ENCODE measurements at places on chromosomes 6 and 20.

GRCh38 chr6:87824958-87825491 is 123.0 kb upstream of the AKIRIN2 start:
- DNase-seq = no peak

DNA sequence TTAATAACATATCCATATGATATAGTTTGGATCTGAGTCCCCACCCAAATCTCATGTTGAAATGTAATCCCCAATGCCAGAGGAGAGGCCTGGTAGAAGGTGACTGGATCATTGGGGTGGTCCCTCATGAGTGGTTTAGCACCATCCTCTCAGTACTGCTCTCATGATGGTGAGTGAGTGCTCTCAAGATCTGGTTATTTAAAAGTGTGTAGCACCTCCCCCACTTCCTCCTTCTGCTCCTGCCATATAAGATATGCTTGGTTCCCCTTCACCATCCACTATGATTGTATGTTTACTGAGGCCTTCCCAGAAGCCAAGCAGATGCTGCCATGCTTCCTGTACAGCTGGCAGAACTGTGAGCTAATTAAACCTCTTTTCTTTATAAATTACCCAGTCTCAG is 22.9 kb downstream of the IRF4 start:
- DNase-seq = no peak

DNA sequence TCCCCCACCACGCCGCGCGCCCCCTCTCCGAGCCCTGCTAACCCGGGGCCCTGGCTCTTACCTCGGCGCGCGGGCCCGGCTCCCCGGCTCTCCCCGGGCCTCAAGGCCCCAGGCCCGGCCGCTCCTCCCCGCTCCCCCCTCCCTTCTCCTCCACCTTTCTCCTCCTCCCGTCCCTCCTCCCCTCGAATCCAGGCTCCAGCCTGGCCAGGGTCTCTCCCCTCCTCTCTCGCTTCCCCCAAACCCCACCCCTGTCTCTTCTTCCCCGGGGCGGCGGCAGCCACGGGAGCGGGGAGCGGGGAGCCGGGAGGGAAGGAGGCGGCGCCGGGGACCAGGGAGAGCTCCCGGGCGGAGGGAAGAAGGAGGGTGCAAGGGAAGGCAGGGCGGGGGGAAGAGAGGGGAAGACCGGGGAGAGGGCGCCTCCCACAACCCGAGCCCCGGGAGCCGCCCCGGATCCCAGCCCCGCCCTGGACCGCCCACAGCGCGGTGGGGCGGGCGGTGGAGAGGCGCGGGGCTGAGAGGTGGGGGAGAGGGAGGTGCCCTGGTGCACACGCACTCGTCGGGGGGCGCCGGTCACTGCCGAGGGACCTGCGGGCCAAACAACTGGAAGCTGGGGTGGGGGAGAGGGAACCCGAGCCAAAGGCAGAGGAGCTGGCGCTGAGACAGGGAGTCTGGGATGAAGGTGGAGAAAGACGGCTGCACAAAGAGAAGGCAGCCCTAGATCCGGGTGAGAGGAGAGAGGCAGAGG is at the start of gene GABBR1:
Gene GABBR1, minus strand, starts transcription at position 395 of the 745 bp plus-strand sequence. CDS start 798 bp downstream, outside the sequence.
- peak; percentile 90 for DNase-seq

GRCh38 chr6:111788379-111789276 is 84.6 kb downstream of the FYN start:
- DNase-seq = no peak

- no peak for DNase-seq
These were observed 165.8 kb downstream of the ZFAND3 start for GRCh38 chr6:37985355-37985754.

DNA sequence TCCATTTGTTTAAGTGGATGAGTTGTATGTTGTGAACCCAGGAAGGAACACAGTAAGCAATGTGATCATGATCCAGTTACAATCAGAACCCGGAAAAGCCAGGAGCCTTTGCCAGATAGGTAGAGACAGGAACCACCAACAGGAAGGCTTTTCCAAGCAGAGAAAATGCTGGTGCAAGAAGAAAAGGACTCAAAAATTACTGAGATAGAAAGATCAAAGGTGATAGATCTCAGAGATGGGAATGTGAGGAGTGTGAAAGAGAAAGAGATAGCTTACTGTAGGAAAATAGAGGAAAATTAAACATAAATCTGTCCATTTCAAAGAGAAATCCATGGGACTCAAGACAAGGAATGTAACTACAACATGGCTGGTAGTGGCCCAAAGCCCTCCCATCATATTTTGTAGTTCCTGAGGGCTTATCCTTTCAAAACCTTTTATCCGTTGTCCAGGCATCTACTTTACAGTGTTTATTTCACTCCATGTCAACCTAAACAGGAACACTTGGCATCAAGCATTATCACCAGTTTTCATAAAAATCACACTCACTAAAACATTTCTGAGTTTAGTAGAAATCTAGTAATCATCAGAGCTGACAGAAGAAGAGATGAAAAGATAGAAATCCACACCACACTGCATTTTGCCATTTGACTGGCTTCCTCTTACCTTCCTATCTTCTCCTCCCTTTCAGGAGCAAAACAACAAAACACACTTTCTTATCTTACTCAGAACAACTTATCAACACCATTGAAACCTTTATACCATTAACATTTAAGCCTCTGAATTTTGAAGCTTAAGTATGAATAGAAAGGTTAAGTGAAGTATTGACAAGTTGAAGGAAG is 44.5 kb upstream of the STXBP5 start:
- DNase-seq = no peak

DNA sequence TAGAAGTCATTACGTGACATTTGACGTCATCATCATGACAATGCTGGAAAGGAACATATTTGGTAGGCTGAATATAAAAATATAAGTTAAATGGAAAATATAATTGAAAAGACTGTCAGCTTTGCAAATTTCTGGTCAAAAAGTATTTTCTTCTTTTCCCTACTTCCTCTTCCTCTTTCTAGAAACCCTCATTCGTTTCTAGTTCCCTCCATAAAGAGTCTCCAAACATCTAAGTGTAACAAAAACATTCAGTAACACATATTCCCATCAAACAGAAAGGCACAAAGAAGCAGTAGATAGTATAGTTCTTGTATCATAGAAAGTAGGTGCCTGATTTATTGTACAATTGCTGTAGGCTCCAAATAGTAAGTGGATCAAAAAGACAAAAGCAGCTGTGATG is 150.8 kb upstream of the FAM83B start:
- DNase-seq = no peak

DNA sequence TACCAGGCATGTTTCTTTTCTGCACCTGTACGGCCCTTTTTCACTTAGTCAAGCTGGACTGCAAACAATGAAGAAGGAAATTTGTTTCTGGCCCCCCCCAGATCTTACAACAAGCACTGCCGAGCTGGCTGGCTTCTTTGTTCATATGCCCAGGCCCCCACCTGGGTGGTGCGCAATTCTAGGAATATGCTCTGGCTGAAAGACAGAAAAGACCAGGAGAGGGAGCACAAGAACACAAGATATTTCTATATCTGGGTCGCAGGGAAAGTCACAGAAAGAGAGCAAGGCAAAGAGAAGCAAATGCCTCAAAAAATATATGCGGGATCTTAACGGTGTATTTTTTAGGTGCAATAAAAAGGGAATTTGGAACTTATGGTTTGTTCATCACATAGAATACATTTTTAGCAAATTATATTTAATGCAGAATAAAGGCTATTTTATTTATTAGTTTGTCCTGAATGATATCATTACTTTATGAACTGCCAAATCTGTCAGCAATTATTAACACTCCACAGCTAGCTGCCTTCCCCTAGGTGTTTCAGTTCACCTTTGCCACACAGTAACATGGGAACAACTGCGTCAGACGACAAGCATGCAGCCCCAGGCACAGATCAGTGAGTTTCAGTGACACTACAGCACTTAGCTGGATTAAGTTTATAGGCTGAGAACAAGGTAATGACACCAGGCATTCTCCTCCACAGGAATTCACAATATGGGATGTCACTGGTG is 76.5 kb downstream of the GJA10 start:
- DNase-seq = peak; percentile 67

- DNase-seq = no peak
These were observed 19.2 kb downstream of the RNF182 start for GRCh38 chr6:13943943-13944342.

GRCh38 chr6:13557841-13558240 is 16.6 kb upstream of the SIRT5 start:
- DNase-seq = no peak

- no peak for DNase-seq
These were observed 18.2 kb downstream of the FOXF2 start for GRCh38 chr6:1407499-1407990.

- no peak for DNase-seq
These were observed 651.3 kb downstream of the KIF16B start for GRCh38 chr20:15921930-15922329.

GRCh38 chr6:67133973-67134372 is 1426.9 kb upstream of the EYS start:
- DNase-seq = no peak

DNA sequence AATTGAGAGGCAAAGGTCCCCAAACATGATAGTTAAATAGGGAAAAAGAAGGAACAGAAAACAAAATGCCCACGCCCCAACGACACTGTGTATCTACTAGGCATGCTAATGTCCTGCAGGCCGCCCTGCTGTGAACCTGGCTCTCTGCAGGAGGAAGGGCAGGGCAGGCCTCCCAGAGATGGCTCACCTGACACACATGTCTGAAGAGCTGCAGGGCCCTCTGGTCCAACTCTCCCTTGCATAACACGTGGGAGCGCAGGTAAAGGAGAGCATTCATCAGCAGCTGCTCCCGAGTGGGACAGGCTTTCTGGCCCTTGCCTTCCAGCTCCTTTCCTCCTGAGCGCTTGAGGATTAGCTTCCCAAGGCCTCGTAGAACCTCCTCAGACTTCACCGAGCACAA is 53.7 kb upstream of the LYRM2 start:
- DNase-seq = no peak

DNA sequence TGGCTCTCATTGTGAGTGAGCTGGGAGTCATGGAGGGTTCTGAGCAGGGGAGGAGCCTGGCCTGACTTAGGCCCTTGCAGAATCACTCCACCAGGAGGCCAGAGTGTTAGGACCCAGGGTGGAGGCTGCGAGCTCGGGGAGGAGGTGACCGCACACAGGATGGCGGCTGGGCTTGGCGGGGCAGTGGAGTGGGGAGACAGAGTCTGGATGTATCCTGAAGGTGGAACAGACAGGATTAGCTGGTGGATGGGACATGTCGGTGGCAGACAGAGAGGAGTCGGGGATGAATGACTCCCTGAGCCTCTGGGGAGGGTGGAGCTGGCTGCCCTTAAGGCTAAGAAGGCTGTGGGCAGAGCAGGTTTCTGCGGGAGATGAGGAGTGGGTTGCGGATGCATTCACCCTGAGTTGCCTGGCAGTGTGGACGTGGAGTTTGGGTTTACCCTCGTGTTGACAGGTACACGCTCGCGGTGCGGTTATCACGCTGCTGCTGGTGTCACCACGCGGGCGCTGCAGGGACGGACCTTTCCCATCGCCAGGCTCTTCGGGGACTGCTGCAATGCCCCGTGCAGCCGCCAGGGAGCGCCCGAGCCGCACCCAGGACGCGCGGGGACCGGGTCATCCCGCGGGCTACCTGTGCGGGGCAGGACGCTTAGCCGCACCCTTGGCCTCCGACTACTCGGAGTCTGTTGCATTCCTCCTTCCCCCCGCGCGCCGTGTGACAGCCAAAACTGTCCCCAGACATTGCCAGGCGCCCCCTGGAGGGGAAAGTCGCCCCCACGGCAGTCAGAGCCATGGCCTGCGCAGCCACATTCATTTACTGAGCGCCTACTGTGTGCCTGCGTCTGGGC is 43.0 kb upstream of the PTGIS start:
- DNase-seq = peak; percentile 55

DNA sequence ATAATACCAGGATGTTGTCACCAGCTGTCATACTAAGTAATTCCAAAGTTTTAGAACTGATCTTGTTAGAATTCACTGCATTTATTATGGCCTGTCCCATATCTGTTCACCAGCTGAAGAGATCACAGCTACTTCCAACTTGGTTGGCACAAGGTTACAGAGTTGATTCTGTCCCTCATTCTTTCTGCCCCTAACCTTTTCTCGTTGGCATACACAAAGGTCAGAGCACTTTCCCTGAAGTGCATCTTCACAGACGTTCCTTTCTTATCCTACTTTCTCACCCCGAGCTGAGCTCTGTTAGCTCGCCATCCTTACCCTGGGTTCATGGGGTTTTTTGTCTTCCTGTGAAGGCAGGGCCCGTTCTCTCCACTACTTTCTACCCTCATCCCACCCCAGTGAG is 66.0 kb upstream of the VSTM2L start:
- no peak for DNase-seq

DNA sequence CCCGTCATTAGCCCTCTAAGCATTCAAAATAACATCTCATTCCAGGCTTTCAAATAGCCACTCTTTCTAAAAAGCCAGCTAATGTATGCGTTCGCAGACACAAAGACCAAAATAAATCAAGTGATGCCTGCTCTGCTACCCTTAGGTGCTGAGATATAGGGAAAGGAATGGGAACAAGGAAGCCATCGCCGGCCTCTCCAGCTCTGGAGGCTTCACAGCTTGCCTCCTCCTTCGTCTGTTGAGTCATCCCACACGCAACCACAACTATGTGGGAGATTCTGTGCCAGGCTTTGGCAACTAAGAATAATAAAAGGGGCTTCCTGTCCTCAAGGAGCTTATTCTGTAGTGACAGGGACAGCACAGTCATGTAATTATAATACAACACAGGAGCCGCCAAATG is 27.3 kb upstream of the SLC22A23 start:
- peak; percentile 65 for DNase-seq

DNA sequence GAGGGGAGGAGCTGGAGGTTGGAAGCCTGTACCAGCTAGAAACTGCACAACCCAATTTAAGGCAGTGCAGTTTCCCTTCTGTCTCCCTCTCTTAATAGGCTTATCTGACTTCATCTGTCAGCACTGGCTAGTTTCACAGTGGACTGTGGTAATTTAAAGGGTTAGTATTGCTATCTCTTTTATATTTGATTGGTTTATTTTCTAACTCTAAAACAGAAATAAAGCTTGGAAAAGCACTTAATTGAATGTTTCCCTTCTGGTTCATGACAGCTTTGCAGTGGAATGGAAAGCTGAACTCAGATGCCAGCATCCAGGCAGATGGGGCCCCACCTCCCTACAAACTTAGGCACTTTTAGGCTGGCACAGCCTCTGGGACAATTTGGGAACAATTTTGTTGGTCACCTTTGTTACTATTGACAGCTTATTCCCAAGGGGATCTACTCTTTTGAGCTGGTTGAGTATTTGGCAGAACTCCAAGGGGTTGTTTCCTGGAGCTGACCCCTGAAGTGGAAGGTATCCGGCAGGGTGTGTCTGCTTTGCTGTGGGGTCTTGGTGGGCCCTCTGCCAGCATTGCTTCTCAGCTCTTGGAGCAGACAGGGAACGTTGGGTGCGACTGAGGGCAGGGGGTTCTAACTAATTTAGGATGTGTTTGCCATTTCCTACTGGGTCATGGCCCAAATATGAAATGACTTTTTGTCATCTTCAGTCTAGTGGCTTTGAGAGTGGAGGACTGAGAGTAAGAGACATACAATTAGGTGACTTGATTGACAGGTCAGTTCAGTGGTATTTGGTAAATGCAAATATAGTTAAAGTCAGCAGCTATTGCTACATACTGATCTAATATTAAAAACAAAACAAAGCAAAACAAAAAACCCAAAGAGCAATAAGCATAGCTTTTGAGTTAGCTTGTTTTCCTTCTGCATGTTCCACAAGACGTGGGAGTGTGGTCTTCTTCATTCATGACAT is 9.3 kb downstream of the SH3BGRL2 start:
- DNase-seq = no peak

- DNase-seq = no peak
These were observed 114.7 kb upstream of the AFDN start for GRCh38 chr6:167711768-167712730.
